ENCODE measurements at places on chromosomes 7 and 10.

- no peak for DNase-seq
Measured at GRCh38 chr7:101308245-101309085, 13.1 kb downstream of the IFT22 start.

GRCh38 chr10:2436933-2437332 is 630.4 kb upstream of the PFKP start:
- no peak for DNase-seq

DNA sequence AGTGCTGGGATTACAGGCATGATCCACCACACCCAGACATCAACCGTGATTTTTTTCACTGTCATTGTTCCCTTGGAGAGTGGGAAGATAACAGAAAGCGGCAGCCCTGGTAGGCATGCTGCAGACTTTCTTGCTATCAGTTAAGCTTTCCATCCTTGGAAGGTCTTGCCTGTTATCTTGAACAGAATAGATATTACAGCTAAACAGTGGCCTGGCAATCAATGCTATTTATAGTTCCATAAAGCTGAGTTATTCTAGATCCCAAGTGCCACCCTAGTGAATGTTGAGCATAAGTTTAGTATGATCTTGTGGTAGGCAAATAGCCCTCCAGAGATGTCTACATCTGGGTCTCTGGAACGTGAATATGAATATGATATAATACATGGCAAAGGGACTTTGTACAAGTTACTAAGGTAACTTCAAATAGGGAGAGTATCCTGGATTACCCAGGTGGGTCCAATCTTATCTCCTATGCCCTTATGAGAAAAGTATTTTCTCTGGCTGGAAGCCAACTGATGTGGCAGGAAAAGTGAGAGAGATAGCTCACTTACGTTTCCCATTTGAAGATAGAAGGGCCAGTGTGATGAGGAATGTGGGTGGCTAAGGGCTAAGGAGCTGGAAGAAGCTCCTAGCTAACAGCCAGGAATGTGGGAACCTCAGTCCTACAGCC is 609.1 kb upstream of the IGFBP3 start:
- DNase-seq: no peak

DNA sequence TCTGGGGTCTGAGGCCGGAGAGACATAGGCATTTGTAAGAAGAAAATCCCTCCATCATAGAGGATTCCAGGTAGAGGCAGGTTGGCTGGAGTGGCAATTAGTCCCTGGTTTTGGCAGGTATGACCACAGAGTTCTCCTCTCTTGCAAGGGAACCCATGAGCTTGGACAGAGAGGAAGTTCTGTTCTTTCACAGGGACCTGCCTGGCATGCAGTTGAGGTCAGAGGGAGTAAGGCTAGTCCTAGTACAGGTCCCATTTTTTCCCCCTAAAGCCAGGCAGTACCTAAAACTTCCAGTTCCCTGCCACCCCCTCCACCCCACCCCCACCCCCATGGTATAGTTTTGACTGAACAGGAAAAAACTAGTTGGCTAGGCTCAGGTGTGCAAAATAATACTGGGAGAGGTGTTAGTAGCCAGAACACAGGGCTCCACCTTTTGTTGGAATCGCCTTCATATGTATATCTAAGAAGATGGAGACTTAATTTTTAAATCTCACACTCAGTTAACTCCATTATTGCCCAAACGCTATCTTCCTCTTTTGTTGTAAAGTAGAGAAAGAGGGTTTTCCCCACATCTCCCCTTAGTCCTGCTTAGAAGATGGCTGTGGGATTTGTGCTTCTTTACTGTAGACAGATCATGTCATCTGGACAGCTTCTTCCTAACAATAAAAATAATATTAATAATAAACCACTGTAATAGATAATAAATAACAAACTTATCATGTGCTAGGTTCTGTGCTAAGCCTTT is 188.1 kb downstream of the TCF7L2 start:
- no peak for DNase-seq

DNA sequence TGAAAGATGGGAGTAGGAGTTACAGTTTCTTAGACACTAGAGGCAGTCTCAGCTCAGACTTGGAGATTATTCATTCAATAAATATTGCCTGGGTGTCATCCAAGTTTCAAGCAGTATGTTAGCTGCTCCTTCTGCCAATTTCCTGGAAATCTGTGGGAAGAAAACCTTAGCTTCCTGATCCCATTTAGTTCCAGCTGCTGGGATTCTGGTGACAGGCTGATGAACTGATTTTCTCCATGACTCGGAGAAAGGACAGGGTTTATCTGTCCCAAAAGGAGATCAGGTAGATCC is 95.8 kb downstream of the CLEC2L start:
- DNase-seq: no peak

DNA sequence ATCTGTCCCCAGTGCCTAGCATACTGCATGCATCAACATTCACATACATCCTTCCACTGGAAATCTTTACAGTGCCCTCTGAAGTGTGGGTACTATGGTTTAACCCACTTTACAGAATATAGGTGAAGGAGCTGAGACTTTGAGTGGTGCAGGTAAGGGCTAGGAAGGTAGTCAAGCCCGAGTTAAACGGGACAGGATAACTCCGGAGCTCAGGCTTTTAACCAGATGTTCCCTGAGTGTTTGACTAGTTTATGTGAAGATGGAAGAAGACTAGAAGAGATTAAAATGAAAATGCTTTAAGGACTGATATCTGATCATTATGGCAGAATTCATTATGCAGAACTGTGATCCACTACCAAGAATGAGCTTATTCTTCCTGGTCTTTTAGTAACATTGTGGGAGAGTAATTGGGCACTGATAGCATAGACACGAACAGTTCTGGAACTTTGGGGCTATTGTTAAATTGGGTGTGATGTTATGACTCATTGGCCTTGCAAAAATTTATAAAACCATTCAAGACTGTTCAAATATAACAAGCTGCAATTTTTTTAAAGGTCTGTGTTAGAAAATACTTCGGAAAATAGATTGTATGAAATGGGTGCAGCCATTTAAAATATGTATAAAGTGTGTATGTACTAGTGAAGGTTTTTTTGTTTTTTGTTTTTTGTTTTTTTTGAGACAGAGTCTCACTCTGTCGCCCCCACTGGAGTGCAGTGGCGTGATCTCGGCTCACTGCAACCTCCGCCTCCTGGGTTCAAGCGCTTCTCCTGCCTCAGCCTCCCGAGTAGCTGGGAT is 4.4 kb downstream of the CUL1 start:
- DNase-seq: no peak

- no peak for DNase-seq
Measured at GRCh38 chr10:79248341-79249185, 98.7 kb upstream of the PPIF start.

GRCh38 chr7:131741446-131741845 is 185.0 kb upstream of the PODXL start:
- DNase-seq: no peak

- DNase-seq: no peak
Measured at GRCh38 chr10:19498393-19499290, 317.6 kb upstream of the PLXDC2 start.

DNA sequence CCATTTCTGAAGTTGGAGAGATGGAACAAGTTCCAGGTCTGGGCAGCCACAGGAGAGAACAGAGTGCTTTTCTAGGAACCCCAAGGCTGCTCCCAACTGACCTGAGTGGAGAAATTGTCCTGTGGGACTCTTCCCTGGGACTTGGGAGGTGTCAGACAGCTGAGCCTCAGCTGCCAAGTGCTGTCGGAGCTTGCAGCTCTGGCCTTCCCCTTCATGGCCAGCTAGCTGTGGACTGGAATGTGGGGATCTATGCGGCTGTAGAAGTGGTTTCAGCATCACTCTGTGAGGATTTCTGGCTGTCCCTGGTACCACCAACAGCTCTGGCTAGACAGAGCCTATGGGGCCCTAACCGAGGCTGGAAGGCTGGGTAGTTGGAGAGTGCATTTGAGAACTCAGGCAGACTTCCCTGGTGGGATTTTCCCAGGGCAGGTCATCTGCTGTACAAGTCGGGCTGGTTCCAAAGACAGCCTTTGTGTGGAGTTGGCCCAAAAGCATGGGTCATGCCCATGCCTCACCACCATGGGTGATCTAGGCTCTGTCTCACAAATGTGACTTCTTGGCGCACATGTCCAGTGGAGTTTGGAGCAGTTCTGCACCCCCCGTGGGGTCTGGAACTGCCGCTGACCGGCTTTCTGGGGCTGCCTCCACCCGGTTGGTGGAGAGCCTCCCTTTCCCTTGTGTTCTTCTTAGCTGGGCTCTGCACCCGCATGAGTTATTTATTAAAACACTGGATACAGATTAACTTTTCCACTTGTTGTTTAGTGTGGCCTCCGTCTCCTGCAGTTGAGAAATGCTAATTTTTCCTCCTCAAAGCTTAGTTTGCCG is 10.9 kb downstream of the SUFU start:
- DNase-seq: no peak

- DNase-seq: no peak
Measured at GRCh38 chr10:119395280-119396007, 147.1 kb downstream of the RGS10 start.

DNA sequence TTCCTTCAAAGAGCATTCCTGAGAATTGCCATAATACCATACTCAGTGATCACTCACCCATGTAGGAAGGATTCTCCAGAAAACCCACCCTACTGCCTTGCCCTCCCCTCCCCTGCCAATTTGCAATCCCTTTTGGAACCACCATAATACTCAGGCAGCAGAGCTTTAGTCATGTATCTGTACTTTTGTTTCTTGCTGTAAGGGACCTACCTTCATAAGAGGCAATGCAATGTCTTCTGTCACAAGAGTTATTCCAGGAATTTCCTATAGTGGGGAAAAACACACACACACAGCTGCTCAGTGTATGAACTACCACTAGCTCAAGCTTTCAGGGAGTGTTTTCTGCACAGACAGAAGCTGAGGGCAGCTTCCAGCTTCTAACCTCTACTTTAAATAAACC is 67.0 kb downstream of the GSAP start:
- DNase-seq: no peak

GRCh38 chr7:141071260-141071854 is 2.5 kb upstream of the TMEM178B start:
- no peak for DNase-seq

- DNase-seq: no peak
Measured at GRCh38 chr10:9745158-9745557, 1272.5 kb upstream of the CELF2 start.

DNA sequence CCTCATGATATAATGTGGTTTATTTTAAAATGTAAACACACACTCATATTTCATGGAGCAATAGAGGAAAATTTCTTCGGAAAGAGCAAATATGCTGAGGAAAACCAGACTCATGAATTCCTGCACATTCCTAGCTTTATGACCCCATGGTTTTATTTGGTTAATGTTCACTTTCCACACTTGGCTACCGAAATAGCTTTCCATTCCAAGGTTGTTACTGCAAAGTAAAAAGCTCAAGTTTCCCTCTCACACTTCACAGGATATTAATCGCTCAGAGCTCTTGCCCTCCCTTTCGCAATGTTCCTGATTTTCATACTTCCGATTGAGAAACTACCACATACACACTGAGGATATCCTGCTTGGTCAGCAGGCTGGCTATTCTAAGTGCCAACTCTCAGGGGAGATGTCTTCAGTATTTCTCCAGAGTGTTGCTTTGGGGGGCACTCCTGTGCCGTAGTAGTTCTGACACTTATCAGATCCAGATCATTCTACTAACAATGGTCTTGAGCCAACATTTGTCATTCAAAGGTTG is 77.5 kb upstream of the STEAP1B start:
- DNase-seq: no peak

- DNase-seq: no peak
Measured at GRCh38 chr10:18264466-18265050, 124.3 kb downstream of the CACNB2 start.

GRCh38 chr10:7933757-7934156 is 115.5 kb downstream of the TAF3 start:
- no peak for DNase-seq
